Left lung (tissue), 14 donors: ENCODE measurements at places on chromosomes 3 and 15. TPM values are rescaled to one million over a fixed set of nuclear protein-coding genes. Genes with fewer than 3 reads are reported as not detected.
A peak's percentile ranks its signal among the peaks of the same experiment; 100 is the strongest.

GRCh38 chr3:123779655-123780231, 104.4 kb downstream of the MYLK start:
- H3K36me3 ChIP-seq, result no peaks in the 10 kb centered on the region
- DNase-seq, result no peak
- no peak overlapping the region for H3K27ac ChIP-seq
- H3K27me3 ChIP-seq, result no peaks in the 10 kb centered on the region
- H3K4me3 ChIP-seq, result no peak overlapping the region

DNA sequence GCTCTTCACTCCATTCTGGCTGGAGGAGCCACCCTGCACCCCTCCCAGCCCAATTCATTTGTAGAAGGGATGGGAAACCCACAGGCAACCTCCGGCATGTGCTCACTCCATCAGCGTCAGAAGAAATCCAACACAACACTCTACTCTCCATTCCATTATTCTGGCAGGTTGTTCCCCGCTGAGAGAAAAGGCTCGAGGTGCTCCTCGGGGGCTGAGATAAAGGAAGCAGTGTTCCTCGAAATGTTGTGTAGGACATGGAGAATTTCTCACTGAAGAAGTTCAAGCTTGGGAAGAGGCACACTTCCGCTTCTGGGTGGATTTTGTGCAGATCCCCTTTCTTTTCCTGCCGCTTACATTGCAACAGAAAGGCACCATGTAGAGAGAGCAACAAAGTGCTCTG, 355.0 kb upstream of the CFAP20DC start:
- no peaks in the 10 kb centered on the region for H3K27me3 ChIP-seq
- DNase-seq, result no peak
- H3K4me3 ChIP-seq, result no peak overlapping the region
- H3K36me3 ChIP-seq, result no peaks in the 10 kb centered on the region

GRCh38 chr15:52415628-52416027, 113.1 kb downstream of the MYO5A start:
- no peak for DNase-seq
- peaks cover 10% of the 10 kb centered on the region for H3K36me3 ChIP-seq
- H3K4me3 ChIP-seq, result no peak overlapping the region

DNA sequence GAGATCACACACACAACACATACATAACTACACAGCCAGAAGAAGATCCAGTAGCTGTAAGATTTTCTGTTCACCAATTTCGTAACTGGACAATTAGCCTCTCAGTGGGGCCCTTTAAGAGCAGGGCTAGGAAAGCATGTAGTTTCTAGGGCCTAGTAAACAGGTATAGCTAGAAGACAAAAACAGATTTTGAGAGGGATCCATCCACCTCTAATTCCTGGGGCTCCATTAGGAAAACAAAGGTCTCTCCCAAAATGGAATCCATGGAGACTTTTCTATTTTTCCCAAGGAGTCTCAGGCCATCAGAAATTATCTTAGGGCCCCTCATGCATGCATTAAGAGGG, 10.5 kb downstream of the KIF15 start:
- DNase-seq, result no peak
- H3K27me3 ChIP-seq, result no peaks in the 10 kb centered on the region
- H3K36me3 ChIP-seq, result peaks cover 19% of the 10 kb centered on the region
- H3K4me3 ChIP-seq, result no peak overlapping the region

DNA sequence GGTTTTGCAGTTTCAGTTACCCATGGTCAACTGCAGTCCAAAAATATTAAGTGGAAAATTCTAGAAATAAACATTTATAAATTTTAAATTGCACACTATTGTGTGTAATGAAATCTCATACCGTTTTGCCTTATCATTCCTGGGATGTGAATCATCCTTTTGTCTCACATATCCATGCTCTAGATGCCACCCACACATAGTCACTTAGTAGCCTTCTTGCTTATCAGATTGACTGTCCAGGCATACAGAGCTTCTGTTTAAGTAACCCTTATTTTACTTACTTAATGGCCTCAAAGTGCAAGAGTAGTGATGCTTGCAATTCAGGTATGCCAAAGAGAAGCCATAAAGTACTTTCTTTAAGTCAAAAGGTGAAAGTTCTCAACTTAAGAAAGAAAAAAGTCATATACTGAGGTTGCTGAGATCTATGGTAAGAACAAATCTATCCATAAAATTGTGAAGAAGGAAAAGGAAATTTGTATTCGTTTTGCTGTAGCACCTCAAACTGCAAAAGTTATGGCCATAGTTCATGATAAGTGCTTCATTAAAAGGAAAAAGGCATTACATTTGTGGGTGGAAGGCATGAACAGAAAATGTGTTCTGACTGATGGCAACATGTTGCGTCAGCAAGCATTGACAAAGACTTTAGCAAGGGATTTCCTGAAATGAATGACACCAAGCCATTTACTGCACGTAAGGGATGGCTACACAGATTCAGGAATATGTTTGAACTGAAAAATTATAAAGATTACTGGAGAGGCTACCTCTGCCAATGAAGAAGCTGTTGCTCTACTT, 43.8 kb downstream of the SPATA16 start:
- no peaks in the 10 kb centered on the region for H3K36me3 ChIP-seq
- no peak for DNase-seq
- no peak overlapping the region for H3K27ac ChIP-seq
- no peak overlapping the region for H3K4me3 ChIP-seq

DNA sequence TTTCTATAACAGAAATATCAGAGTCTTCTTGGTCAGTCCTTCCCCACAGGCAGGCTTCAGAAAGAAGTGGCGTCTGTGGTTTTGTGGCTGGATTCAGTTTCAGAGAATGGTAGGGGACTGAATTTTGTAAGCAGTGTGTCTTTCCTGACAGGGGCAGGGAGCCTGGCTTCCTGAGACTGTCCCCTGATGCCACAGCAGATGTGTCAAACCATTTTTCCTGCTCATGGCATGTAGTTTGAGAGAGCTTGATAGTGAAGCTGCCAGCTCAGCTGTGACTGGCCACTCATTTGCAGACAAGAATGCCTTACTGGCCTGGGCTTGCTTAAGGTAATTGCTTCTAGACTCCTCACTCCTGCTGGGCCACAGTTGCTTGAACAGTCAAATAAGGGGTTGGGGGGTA, 26.4 kb downstream of the LARS2 start:
- H3K4me3 ChIP-seq, result no peak overlapping the region
- H3K36me3 ChIP-seq, result no peaks in the 10 kb centered on the region
- DNase-seq, result no peak
- H3K27ac ChIP-seq, result no peak overlapping the region

DNA sequence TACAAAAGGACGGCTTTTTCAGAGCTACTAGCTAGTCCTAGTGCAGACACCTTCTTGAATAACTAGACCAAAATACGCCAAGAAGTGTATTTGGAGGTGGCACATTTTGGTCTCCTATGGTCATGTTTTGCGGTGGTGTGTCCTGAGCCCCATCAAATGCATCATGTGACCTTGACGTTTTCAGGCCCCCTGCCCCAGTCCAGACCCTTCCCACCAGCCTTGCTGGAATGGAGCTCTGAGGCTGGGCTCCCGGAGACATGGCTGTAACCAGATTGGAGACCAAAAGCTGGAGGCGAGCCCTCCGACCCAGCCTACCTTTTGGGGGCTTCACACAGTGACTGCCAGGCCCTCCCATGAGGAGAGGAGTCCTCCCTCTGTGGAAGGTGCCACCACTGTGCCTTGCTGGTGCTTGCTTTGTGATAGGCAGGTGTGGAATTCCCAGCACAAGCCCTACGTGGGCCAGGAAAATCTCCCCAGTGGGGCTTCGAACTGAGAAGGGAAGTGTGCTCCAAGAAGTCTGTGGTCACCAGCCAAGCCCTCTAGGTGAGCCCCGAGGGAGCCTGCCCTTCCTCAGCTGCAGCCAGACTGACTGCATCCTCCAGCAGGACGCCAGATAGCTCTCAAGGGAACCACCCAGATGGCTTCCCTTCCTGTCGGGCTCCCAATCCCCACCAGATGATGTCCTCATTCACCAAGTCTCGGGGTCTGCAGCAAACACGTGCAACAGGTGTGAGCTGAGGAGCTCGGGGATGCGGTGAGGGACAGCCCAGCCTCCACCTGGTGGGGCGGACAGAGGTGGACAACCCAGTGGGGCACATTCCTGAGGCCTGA, 126.2 kb downstream of the ASB7 start:
- no peak for DNase-seq
- no peaks in the 10 kb centered on the region for H3K4me1 ChIP-seq
- H3K4me3 ChIP-seq, result no peak overlapping the region
- no peaks in the 10 kb centered on the region for H3K27me3 ChIP-seq
- no peak overlapping the region for H3K27ac ChIP-seq

GRCh38 chr3:123552095-123552714, 32.6 kb downstream of the HACD2 start:
- H3K27ac ChIP-seq, result no peak overlapping the region
- no peaks in the 10 kb centered on the region for H3K36me3 ChIP-seq
- no peaks in the 10 kb centered on the region for H3K27me3 ChIP-seq

GRCh38 chr3:115836944-115837343, 213.6 kb downstream of the GAP43 start:
- H3K27ac ChIP-seq, result no peak overlapping the region
- H3K27me3 ChIP-seq, result no peaks in the 10 kb centered on the region
- DNase-seq, result no peak
- no peak overlapping the region for H3K4me3 ChIP-seq
- H3K4me1 ChIP-seq, result peaks cover 4% of the 10 kb centered on the region
- no peaks in the 10 kb centered on the region for H3K36me3 ChIP-seq

DNA sequence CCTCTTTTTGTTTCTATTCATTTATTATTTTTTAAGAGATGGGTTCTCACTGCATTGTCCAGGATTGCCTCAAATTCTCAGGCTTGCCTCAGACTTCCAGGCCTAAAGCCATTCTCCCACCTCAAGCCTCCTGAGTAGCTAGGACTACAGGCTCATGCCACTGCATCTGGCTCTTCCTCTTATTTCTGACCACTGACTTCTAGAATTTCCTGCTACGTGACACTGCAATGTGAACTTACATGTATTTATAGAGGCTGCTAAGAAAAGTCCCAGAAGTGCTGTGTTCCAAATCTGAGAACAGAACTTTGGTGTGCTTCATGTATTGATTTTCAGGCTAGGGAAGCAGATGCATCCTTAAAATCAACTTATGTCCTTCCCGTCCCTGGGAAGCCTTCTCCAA, 407.4 kb downstream of the RSL24D1 start:
- no peak overlapping the region for H3K27ac ChIP-seq
- DNase-seq, result no peak
- no peaks in the 10 kb centered on the region for H3K27me3 ChIP-seq

DNA sequence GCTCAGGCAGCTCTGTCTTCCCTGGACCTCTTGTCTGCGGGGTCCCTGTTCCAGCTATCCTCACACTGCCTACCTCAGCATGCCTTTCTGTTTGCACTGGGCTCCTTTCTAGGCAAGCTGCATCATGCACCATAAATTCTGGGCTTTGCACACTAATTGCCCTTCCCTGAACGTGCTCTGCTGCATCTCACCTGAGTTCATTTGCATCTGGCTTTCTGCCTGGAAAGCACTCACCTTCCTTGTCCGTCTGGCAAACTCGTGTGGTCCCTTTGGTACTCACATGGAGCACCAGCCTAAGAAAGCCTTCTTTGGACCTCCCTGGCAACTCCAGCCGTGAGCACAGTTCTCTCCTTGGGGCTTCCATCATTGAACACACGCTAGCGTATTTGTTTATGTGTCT, 365.6 kb downstream of the SV2B start:
- no peak overlapping the region for H3K4me3 ChIP-seq
- DNase-seq, result no peak
- no peaks in the 10 kb centered on the region for H3K27me3 ChIP-seq
- H3K27ac ChIP-seq, result no peak overlapping the region

DNA sequence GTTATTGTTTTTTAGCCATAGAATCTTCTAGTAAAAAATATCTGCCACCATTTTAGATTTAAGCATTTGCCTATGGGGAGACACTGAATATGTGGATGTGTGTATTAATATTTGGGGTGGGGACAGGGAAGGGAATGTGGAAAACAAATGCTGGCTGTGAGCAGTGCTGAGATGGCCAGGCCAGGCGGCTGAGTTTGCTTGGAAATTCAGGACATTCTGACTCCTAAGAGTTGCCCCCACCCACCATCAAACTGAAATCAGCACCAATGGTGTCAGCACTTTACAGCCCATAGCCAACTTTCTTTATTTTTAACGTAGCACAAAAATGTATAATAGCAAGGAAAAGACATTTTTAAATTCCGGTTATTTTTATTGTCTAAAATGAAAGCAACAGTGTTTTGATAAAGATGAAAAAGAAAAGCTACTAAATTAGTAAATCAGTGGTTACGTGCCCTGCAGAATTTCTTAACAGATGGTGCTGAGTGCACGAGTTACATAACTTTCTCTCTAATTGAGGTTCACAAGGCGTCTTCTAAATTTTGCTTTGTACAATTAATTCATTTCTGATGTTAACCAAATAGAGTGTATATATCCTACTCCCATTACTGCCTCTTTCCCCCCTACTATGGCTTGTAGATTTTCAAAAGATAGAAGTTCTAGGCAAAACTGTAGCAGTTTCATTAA, 34.0 kb downstream of the B3GALNT1 start:
- H3K27me3 ChIP-seq, result no peaks in the 10 kb centered on the region
- H3K36me3 ChIP-seq, result no peaks in the 10 kb centered on the region
- no peak overlapping the region for H3K27ac ChIP-seq
- DNase-seq, result no peak

GRCh38 chr15:57306944-57307411, 69.3 kb upstream of the CGNL1 start:
- H3K27me3 ChIP-seq, result no peaks in the 10 kb centered on the region
- H3K4me3 ChIP-seq, result peak overlapping the region; percentile 52
- H3K27ac ChIP-seq, result no peak overlapping the region

- H3K27ac ChIP-seq, result no peak overlapping the region
- H3K27me3 ChIP-seq, result no peaks in the 10 kb centered on the region
- H3K36me3 ChIP-seq, result no peaks in the 10 kb centered on the region
- no peak overlapping the region for H3K4me3 ChIP-seq
- DNase-seq, result no peak
- H3K4me1 ChIP-seq, result no peaks in the 10 kb centered on the region
Measured at GRCh38 chr3:30547716-30548115, 58.7 kb upstream of the TGFBR2 start.

DNA sequence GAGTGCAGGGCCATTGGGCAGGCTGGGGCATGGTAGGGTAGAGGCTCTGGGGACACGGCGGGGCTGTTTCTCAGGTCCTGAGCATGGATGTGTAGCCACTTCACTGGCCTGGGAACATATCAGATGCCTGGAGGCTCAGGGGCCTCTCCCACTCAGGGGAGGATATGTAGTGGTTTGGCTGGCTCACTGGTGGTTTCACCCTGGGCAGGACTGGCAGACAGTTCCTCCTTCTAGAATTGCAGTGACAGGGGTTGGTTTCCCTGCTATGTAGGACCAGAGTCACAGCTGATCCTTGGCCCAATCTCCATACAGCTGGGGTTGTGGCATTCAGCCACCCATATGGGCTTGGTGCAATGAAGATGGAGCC, 4.8 kb upstream of the ARHGAP31 start:
- H3K4me3 ChIP-seq, result no peak overlapping the region

DNA sequence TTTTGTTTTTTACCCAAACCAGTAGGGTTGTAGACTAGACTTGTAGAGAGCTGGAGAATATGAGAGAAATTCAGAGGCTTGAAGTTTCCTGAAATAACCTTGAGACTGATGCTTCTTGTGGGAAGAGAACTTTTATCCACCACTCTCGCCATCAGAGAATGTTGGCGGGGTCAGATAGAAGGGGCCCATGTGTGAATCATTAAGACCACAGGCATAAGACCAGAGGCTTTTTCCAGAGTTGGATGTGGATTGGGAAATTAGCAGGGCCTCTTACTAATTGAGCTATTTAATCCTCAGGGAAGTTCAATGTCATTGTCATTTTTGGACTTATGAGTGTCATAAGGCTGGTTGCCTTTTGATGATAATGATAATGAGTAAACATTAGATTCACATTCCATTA, 246.9 kb upstream of the THRB start:
- DNase-seq, result no peak
- H3K27ac ChIP-seq, result no peak overlapping the region
- H3K4me1 ChIP-seq, result no peaks in the 10 kb centered on the region
- no peaks in the 10 kb centered on the region for H3K36me3 ChIP-seq

CFAP100 gene
- not detected for total RNA-seq

SLC22A13 gene
- total RNA-seq, result 0.32 TPM

SEC11A gene
- 160 TPM for total RNA-seq

EPHB1 gene
- 1.1 TPM for total RNA-seq
